ENCODE measurements at places on chromosomes 11 and 22.

- DNase-seq: no peak
These were observed 743.4 kb upstream of the CNTN5 start for GRCh38 chr11:98277251-98277912.

DNA sequence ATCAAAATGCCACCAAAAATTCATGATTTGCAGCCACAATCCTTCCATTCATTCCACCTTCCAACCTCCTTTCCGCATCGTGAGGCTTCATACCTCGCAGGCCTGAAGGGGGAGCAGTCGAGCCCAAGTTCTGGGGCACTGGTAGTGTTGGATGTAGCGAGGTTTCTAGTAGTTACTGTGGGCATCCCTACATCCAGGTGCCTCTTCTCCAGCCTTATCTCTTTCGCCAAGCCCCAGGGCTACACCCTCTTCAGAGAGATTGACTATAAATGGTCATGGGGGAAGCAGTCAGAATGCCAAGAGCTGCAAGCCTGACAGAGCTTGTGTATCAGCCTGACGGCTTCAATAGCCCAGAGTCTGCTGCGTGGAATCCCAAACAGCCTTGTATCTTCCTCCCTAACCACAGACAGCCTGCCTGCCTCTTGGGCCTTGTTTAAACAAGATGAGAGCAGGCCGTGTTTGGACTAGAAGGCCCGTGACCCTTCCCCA lies 28.9 kb downstream of the CLMP start:
- no peak for DNase-seq

DNA sequence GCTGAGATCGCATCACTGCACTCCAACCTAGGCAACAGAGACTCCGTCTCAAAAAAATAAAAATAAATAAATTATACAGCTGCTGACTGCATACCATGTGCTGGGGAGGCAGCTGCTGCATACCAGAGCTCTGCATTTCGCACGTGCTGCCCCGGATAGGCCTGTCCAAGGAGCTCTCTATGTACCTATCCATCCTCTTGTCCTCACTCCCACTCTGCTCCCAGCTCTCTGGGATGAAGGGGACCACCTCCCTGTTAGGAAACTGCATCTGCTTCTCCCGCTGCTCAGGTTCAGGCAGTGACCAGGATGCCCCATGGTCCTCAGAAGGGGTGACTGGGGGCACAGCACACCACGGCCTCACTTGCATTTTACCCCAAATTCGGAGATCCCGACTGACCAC lies 302.3 kb downstream of the BRD1 start:
- no peak for DNase-seq

DNA sequence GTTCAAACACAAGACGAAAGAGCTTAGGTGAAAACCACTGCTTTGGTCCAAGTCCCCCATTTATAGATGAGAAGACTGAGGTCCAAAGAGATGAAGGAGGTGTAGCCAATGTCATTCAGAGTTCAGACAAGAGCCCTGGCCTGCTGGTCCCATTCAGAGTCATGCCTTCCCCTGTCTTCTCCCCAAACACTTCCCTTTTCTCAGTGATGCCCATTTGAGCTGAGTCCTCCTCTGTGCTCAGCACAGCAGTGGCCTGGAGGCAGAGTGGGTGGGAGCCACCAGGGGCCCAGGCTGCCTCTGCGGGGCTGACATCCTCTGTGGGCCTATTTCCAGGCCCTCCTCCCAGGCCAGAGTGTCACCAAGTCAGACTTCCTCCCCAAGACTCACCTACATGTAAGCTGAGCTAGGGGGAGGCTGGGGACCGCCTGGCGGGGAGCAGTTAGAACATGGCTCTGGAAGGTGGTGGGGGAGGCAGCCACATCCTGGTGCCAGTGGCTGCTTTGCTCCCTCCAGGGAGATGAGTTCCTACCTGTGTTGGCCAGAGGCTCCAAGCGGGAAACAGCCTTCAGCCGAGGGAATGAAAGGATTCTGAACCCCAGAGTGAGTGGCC lies 22.4 kb upstream of the LRRC10B start:
- no peak for DNase-seq

DNA sequence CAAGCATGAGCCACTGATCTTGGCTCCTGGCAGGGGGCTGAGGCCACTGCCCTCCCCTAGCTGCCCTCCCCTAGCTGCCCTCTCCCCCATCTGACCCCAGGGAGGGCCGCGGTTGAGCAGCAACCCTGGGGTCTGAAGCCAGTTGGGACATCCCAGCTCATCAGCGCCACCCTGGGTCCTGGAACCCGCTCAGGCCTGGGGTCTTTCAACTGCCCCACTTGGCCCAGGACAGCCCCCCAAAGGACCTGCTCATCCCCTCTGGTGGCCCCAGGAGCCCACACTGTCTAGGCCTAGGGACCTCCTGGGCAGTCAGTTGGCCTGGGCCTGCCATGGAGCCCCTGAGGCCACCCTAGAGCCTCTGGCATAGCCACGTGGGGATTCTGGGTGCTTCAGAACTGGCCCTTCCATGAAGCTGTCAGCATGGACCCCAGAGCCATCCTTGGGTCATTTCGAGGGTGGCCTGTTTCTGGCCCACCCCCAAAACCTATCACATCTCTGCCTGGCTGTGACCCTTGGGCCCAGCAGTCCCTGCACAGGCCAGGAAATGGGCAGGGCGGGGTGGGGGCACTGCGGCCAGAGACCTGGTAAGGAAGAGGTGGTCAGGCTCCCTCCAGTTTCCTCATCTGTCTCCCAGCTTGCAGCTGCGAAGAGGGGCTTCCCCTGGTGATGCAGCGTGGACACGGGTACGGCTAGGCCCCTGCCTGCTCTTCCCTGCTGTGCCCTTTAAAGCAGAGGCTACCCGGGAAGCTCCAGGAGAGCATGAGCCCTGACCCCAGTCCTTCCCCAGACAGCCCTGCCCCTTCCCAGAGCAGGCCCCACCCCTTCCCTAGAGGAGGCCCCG lies 37.9 kb downstream of the MUC2 start:
- DNase-seq: no peak

Data from anterior cingulate cortex (tissue), 58 donors.